ENCODE measurements at places on chromosomes 13 and 19. TPM values are rescaled to one million over a fixed set of nuclear protein-coding genes. Genes with fewer than 3 reads are reported as not detected.

Gene HCN2
- total RNA-seq: 3.1 TPM

Gene DMWD
- 63.1 TPM for total RNA-seq

Gene SIGLEC8
- total RNA-seq: not detected

Gene ZNF552
- total RNA-seq: 8.6 TPM

Gene ELANE
- total RNA-seq: not detected

Gene KIR2DL3
- not detected for total RNA-seq

Gene LMTK3
- 3.8 TPM for total RNA-seq

Gene CYP4F11
- total RNA-seq: not detected

GRCh38 chr19:48203222-48203793, 32.8 kb downstream of the ZSWIM9 start:
- no peak overlapping the region for H3K4me3 ChIP-seq
- no peak overlapping the region for H3K27ac ChIP-seq
- peaks cover 23% of the 10 kb centered on the region for H3K36me3 ChIP-seq
- DNase-seq: no peak

GRCh38 chr13:73514208-73514607, 455.4 kb downstream of the KLF5 start:
- no peak overlapping the region for H3K27ac ChIP-seq
- no peaks in the 10 kb centered on the region for H3K4me1 ChIP-seq
- H3K27me3 ChIP-seq: no peaks in the 10 kb centered on the region
- no peak overlapping the region for H3K4me3 ChIP-seq
- no peaks in the 10 kb centered on the region for H3K36me3 ChIP-seq

DNA sequence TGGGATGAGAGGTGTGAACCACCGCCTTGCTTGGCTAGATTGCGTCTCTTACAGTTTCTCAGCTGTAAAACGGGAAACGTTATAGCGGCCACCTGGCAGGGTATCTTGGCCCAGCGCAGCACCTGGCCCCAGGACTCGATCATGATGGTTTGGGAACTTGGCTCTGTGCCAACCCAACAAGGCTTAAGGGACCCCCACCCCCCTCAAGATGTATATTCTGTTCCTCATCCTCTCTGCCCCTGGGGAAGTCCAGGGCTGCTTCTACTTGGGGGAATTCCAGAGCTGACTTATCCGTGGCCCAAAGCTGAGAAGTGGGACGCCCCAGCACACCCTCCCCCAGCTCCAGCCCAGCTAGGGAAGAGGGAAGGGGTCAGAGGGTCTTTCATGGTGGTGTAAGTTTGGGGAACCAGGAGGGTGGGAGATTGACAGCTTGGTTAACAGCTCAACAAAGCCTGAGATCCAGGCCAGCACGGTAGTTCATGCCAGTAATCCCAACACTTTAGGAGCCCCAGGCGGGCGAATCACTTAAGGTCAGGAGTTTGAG, 695 bp downstream of the ICAM1 start:
- peak overlapping the region; percentile 83 for H3K4me3 ChIP-seq
- peaks cover 19% of the 10 kb centered on the region for H3K36me3 ChIP-seq
- DNase-seq: peak; percentile 26
- H3K4me1 ChIP-seq: peaks cover 51% of the 10 kb centered on the region

DNA sequence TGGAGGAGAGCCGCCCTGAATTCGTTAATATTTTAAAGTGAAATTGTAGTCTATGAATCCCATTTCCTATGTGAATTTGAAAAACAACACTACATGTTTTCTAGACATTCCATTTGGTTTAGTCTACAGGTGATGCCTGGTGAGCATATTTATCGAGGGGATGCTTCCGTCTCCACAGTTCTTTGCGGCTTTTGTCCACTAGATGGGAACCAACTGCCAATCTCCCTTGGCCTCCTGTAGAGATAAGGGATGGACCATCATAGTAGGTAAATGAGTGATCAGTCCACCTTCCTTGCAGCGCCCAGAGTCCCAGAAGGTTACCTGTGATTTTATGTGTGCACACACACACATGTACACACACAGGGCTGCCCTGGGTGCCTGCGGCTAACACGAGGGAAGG, 289.8 kb upstream of the SOX21 start:
- DNase-seq: no peak
- peaks cover 28% of the 10 kb centered on the region for H3K27me3 ChIP-seq
- no peak overlapping the region for H3K27ac ChIP-seq

DNA sequence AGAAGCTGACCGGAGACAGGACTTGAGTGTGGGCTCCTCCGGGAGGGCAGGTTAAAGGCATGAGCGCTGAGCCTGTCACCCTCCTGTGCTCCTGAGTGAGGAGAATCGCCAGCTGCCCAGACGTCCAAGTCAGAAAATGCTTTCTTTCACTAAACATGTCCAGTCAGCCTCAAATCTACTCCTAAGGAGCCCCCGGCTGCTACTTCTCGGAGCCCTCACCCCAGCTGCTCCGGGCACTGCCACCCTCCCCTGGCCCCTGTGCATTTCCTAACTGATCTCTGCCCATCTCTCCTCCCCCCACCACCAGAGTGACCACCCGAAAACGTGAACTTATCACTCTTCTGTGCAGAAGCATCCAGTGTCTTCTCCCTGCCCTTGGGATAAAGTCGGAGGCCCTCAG, 277.5 kb upstream of the SOX1 start:
- H3K4me1 ChIP-seq: no peaks in the 10 kb centered on the region
- DNase-seq: no peak
- no peak overlapping the region for H3K4me3 ChIP-seq
- H3K36me3 ChIP-seq: no peaks in the 10 kb centered on the region

DNA sequence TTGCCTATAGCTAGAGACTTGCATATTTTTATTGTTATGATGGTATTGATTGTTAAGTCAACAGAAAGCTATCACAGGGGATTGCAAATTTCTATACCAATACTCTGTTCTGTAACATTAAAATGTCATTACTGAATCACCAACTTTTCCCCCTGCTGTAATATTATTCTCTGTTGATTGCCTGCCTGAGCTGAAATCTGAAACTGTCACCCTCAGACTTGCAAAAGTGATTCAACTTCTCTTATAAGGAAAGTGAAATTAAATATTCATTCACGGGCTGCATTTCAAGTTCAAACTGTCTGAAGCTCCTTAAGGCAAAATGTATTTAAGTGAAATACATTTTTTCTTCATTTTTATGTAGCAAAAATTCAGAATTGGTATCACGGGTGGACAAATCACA, 723.2 kb downstream of the PCDH9 start:
- H3K27ac ChIP-seq: no peak overlapping the region
- H3K27me3 ChIP-seq: no peaks in the 10 kb centered on the region
- H3K4me3 ChIP-seq: no peak overlapping the region

DNA sequence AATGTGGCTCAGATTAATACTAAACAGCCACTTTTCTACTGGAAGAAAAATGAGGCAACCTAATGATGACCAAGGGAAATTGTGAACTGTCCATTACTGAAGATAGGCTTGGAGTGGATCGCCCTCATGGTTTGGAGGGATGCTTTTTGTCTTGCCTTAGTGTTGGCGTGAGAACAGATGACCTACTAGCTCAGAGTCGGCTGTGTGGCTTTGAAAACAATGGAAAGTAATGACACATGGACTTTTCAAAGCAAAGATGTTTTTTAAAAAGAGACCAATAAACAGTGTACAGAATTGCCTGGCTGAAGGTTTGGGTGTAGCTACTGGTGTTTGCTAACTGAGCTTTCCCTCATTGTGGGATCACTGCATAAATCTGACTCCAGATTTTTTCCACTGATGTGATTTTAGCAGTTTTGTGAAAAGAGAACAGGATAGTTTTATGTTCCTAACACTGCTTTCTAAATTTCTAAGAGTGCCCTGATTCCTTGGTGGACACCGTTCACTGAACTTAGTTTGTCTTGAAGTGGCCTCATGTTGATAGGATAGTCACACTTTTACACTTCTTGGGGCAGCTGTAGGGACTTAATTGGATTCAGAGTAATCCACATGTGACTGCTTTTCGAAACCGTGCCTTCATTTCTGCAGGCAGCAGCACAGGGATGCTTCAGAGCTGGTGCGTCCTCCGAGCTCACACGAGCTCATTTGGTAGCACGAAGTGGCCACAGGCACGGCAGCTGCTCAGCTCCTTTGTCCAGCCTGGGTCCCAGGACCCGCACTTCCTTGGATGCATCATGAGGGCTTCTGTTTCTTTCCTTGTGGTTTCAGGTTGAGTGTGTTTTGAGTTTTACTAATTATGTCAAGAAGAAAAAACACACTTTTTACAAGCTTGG, 4.3 kb downstream of the CEBPG start:
- no peak for DNase-seq
- H3K36me3 ChIP-seq: peaks cover 50% of the 10 kb centered on the region
- peaks cover 53% of the 10 kb centered on the region for H3K4me1 ChIP-seq
- no peak overlapping the region for H3K27ac ChIP-seq
- H3K27me3 ChIP-seq: no peaks in the 10 kb centered on the region

- H3K4me1 ChIP-seq: peaks cover 26% of the 10 kb centered on the region
- H3K36me3 ChIP-seq: no peaks in the 10 kb centered on the region
- no peak overlapping the region for H3K27ac ChIP-seq
- no peak overlapping the region for H3K4me3 ChIP-seq
- peaks cover 47% of the 10 kb centered on the region for H3K27me3 ChIP-seq
These were observed 4.6 kb downstream of the GNA11 start for GRCh38 chr19:3098515-3099346.

DNA sequence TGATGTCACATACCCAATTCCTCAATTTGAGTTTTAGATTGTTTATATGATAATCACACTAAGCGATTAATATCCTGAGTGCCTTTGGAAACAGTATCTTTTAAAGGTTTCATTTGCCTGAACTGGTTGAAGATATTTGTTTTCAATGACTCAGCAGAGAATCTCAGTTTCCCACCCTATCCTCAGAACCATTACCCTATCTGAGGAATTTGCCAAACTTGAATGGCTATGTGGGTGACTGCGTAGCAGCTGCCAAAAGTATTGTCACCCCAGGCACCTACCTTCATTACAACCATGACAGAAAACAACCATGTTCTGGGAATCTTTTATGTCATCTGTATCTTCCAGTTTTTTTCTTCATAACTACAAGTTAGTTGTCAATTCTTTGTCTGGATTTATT, 440.1 kb upstream of the NBEA start:
- no peak overlapping the region for H3K27ac ChIP-seq
- H3K4me1 ChIP-seq: no peaks in the 10 kb centered on the region
- no peaks in the 10 kb centered on the region for H3K27me3 ChIP-seq
- H3K36me3 ChIP-seq: no peaks in the 10 kb centered on the region

- no peak overlapping the region for H3K27ac ChIP-seq
- no peak overlapping the region for H3K4me3 ChIP-seq
- no peaks in the 10 kb centered on the region for H3K36me3 ChIP-seq
- peaks cover 1% of the 10 kb centered on the region for H3K27me3 ChIP-seq
- no peaks in the 10 kb centered on the region for H3K4me1 ChIP-seq
These were observed 350.9 kb downstream of the SUCLA2 start for GRCh38 chr13:47650209-47650608.

All from activated CD4-positive, alpha-beta memory T cell treated with anti-CD3 and anti-CD28 coated beads, Interleukin-2, amount 10 ng/mL, durations not matched to agents 7 days and 5 days (primary cell).